Epithelial cell of alveolus of lung (primary cell): ENCODE measurements at places on chromosomes 13 and 19. TPM values are rescaled to one million over a fixed set of nuclear protein-coding genes. Genes with fewer than 3 reads are reported as not detected.

Gene MBD3L3
- total RNA-seq = not detected in 2 replicates

Gene ADAMTS10
- 6.6 and 18.8 TPM in 2 replicates for total RNA-seq

Gene FXYD7
- total RNA-seq = not detected in 2 replicates

Gene FGF9
- total RNA-seq = under 0.01 TPM in 1 of 2 replicates, not detected in the other

Gene FAM124A
- total RNA-seq = 0.24 and 1.2 TPM in 2 replicates

Gene TUBA3C
- not detected in 2 replicates for total RNA-seq

Gene PTPRH
- total RNA-seq = 3.9 and 6.6 TPM in 2 replicates

Gene LPAR6
- 5.2 and 17.2 TPM in 2 replicates for total RNA-seq

Gene KANK3
- total RNA-seq = 2.2 and 4.9 TPM in 2 replicates

Gene CEACAM20
- not detected in 2 replicates for total RNA-seq

Gene CAPN12
- 0.13 and 0.16 TPM in 2 replicates for total RNA-seq

Gene KLK2
- not detected in 2 replicates for total RNA-seq

Gene ZGLP1
- 0.32 and 0.52 TPM in 2 replicates for total RNA-seq

Gene BST2
- total RNA-seq = 2.8 and 6.7 TPM in 2 replicates

Gene TRAPPC5
- total RNA-seq = 112 and 152 TPM in 2 replicates

Gene THAP8
- 5.3 and 7.9 TPM in 2 replicates for total RNA-seq

Gene FPR3
- total RNA-seq = under 0.01 TPM in 1 of 2 replicates, not detected in the other

Gene PDE4C
- total RNA-seq = 0.78 and 12.9 TPM in 2 replicates

Gene APOC1
- 10.3 and 57.2 TPM in 2 replicates for total RNA-seq

Gene ZNF30
- total RNA-seq = 1.2 and 3.2 TPM in 2 replicates

Gene GPC6
- 40.5 and 45.2 TPM in 2 replicates for total RNA-seq

Gene TRIM13
- 17.3 and 17.7 TPM in 2 replicates for total RNA-seq

Gene ZNF728
- not detected in 2 replicates for total RNA-seq

Gene SLC39A3
- total RNA-seq = 32.1 and 44.2 TPM in 2 replicates

Gene TRPM4
- 12.0 and 12.8 TPM in 2 replicates for total RNA-seq

Gene NKG7
- total RNA-seq = not detected in 2 replicates

Gene LYPD5
- 1.3 TPM in 1 of 2 replicates, not detected in the other for total RNA-seq
